ENCODE measurements at places on chromosomes 2 and 18.

- DNase-seq: no peak
These were observed 177.1 kb upstream of the HAAO start for GRCh38 chr2:42969231-42970150.

- no peak for DNase-seq
These were observed 93.4 kb upstream of the LDLRAD4 start for GRCh38 chr18:13125191-13125590.

- DNase-seq: no peak
These were observed 2.6 kb downstream of the LPIN1 start for GRCh38 chr2:11748861-11749645.

GRCh38 chr2:10532638-10533101 lies 84.5 kb upstream of the ODC1 start:
- no peak for DNase-seq

DNA sequence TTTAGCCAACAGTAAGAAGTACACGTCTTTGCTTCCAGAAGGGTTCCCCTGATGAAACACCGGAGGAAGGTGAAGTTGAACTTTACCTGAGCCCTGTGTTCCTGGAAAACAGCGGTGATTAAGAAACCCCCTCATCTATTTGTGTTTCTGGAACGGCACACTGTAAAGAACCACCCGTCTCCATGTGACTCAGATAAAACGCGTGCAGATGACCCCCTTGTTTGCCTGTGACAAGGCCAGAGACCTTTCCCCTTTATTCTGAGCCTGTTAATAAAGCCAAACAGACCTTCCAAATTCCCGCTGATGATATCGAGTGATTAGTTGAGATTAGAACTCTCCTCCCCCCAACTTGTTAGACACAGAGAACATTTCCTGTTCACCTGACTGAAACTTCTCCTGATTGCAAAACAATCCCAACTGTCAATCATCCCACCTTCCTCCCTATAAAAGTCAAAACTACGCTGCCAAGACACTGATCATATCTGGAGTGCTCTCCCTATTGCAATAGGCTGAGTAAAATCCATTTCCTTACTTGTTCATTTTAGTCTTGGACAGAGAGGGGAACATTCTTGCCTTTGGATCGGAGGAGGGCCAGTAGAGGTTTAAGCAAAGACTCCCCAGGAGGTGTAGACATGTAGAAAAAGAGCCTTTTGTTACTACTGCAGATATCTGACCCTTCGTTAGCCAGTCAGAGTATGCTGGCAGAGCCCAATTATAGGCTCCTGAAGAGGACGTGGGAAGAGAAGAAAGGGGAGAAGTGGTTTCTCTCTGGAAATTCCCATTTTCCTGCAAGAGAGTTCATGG lies 914 bp upstream of the IWS1 start:
- no peak for DNase-seq

DNA sequence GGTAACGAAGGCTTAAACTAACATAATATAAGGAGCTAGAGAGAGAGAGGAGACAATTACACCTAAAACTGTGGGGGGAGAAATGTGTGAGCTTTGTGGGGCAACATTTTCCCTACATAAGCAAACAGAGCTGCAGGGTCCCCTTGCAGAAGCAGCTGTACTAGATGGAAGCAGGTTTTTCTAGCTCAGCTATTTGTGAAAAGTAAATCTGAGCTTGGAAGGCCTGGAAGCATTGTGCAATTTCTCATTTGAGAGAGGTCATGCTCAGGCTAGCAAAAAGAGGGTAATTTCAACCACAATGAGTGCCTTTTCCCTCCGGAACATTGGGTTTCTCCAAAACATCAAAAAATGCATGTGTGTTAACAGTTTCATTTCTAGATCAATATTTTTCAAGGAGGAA lies 130.0 kb downstream of the ARL4C start:
- DNase-seq: no peak

DNA sequence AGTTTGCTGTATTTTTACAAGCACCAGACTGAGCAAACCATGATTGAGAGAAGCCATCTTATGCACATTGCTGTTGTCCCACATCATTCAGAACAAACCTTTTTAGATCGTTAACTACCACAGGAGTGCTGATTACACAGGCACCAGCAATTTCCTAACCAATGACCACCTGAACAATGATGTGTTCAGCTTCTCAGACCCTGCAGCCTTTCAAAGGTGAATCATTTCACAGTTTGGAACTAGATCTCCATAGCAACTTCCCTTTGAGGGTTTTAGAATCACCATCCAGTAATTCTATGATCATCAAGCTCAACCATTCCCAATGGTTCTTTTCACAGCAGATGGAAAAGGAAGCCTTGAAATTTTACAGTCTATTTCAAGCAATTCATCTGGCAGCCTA lies 71.4 kb downstream of the OLA1 start:
- no peak for DNase-seq

DNA sequence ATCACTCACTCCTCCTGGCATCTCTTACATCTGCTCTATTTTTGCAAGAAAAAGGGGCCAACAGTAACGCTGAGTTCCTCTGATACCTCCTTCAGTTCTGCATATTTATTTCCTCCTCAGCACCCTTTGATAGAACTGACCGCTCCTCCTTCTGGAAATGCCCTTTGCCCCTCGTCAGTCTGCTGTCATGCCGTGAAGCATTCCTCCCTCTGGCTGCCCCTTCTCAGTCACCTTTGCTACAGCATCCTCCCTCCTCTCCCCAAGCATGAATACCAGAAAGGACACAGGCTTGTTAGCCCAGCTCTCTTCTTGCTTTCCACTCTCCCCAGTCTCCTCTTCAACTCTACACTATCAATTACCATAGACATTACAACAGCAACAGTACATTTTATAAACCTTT lies 135.4 kb downstream of the NBAS start:
- no peak for DNase-seq

DNA sequence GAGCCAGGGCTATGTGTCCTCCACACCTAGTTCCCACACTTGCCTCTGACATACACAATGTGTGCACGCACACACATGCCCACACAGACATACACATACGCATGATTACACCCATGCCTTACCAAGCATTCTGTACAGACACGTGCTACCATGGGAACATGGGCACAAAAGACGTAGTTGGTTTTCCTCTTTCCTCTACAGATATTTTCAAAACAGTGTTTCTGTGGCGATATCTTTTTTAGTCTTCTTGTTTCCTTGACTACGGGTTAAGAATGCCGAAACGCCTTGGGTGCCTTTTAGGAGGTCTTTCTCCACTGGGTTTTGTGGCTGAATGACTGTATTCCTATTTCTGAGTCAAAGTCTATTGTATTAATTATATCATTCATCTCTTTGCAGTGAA lies 75.5 kb upstream of the SPTBN1 start:
- no peak for DNase-seq

GRCh38 chr2:235498946-235499812 lies 5.3 kb downstream of the AGAP1 start:
- DNase-seq: no peak

GRCh38 chr2:11832531-11832930 lies 86.1 kb downstream of the LPIN1 start:
- no peak for DNase-seq

GRCh38 chr2:236157366-236157765 lies 10.8 kb downstream of the GBX2 start:
- no peak for DNase-seq

GRCh38 chr2:54603357-54603756 lies 120.1 kb upstream of the EML6 start:
- no peak for DNase-seq

DNA sequence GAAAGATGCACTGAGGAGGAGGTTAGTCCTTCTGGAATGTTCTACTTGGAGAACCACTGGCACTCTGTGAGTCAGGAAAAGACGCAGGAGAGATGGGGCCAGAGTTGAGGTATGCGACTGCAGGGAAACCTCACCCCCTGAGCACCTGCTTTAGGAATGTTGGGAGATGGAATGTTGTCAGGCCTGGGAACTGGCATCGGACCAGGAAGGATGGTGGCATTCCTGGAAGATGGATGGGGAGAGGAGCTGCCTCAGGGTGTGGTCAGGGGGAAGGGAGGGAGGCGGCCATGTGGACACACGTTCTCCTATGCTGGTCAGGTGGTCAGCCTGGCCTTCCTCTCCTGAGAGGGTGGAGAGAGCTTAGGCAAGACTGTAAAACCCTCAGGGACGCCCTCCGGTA lies 146.3 kb downstream of the CELF4 start:
- no peak for DNase-seq
